Renal cortex interstitium (tissue), 15 donors: ENCODE measurements at places on chromosomes 1 and 21.

GRCh38 chr1:198416296-198416695, 124.2 kb downstream of the ATP6V1G3 start:
- no peak for DNase-seq

- no peak for DNase-seq
Observed at GRCh38 chr21:25254491-25255174, 352.6 kb downstream of the MRPL39 start.

DNA sequence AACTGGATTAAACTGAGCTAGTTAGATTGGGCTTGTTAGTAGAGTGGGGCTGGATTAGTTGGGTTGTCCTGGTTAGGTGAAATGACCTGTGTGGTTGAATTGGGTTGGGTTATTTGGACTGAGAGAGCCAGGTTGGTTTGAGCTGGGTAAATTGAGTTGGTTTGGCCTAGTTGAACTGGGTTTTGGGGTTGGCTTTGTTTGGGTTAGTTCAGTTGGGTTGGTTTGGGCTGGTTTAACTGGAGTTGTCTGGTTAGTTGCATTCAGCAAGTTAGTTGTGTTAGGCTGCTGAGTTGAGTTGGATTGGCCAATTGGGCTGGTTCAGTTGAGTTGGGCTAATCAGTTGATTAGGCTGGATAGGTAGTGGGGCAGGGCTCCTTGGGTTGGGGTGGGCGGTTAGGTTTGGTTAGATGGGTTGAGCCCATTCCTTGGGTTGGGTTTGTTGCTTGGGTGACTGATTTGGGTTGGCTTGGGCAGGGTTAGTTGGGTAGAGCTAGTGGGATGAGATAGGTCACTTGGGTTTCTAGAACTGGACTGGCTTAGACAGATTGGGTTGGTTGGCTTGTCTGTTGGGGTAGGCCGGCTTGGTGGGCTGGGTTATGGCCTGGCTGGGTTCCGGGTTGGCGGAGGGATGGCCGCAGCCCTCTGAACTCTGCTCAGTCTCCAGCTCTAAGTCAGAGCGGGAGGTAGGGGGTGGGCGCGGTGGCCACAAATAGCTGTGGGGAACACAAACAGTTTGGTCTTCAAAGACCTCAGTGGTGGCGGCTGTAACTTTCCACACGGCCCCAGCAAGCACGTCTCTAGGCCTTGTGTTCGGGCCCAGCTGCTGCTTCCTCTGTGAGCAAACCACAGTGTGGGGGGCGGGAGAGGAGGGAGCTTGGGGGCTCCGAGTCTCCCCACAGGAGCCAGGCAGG, 67.2 kb upstream of the RUNX3 start:
- DNase-seq = no peak

DNA sequence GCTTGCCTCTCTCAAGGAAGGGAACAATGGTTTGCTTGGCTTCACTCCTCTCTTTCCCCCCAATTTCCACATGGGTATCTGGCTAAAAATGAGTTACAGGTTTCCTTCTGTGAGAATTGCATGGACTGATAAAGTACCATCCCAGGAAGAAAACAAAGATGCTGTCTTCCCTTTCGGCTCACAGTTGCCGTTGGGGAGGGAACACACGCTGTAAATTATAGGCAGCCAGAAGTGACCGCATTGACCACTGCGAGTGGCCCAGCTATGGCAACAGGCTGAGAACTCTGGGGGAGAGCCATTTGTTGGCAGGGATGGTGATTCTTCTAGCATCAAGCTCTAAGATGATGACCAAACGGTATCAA, 2.9 kb downstream of the RUNX1 start:
- no peak for DNase-seq

GRCh38 chr1:207321790-207322645, 540 bp downstream of the CD55 start:
- DNase-seq = peak; percentile 42

- no peak for DNase-seq
Observed at GRCh38 chr1:32464191-32464715, 619 bp upstream of the ZBTB8B start.

DNA sequence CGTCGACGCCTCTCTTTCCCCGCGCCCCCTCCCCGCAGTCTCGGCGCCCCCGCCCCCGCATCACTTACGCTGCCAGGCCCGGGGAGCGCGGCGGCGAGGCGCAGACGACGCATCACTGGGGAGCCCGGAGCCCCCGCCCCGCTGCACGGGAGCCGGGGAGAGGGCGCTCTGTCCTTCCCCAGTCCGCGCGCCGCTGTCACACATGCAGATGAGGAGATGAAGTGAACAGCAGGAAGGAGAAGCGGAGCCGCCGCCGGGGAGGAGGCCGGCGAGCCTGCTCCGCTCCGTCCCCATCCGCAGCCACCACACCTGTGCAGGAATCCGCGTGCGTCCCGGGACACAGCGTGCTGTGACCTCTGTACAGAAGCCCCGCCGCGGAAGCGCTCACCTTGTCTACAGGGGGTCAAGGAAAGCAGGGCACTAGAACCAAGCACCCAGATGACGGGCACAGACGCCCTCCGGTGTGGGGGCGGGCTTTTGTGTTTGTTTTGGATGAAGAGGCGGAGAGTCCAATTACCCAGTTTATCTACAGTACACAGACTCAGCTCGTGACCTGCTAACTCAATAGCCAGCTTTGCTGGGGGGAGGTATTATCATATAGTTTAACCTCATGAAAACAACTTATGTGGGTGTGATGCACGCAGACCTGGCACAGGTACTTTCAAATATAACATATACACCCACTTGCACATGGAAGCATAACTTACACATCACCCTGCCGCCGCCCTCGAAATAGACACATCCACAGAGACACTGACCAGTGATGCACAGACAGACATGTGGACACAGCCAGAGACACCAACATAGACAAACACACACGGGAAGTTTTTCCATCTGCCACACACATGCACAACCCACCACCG, 12.4 kb downstream of the KLHDC8A start:
- DNase-seq = no peak

GRCh38 chr1:236560213-236560771, 36.5 kb downstream of the LGALS8 start:
- DNase-seq = no peak

GRCh38 chr1:153261281-153262069, 2.0 kb downstream of the LORICRIN start:
- DNase-seq = peak; percentile 26

DNA sequence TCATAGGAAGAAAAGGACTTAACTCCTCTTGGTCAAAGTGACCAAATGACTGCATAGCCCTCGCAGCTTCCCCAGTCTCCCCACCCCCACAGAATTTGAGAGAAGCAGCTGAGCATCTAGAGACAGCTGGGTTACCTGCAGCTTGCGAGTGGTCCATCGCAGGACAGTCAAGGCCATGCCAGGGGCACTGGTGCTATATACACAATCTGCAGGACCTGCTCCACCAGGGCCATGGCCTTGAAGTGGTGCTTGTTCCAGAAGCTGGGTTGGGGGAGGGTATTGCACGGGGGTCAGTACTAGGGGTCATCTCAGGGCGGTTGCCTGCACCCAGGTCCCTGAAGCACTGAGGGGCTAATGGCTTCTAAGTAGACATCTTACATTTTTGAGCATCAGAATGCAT, 10.4 kb downstream of the MRTO4 start:
- no peak for DNase-seq

GRCh38 chr21:15060543-15061175, 4.1 kb downstream of the NRIP1 start:
- DNase-seq = no peak
